ENCODE measurements at places on chromosomes 6 and 20.

GRCh38 chr6:89215391-89215790 is 1.8 kb downstream of the GABRR1 start:
- no peak for DNase-seq

DNA sequence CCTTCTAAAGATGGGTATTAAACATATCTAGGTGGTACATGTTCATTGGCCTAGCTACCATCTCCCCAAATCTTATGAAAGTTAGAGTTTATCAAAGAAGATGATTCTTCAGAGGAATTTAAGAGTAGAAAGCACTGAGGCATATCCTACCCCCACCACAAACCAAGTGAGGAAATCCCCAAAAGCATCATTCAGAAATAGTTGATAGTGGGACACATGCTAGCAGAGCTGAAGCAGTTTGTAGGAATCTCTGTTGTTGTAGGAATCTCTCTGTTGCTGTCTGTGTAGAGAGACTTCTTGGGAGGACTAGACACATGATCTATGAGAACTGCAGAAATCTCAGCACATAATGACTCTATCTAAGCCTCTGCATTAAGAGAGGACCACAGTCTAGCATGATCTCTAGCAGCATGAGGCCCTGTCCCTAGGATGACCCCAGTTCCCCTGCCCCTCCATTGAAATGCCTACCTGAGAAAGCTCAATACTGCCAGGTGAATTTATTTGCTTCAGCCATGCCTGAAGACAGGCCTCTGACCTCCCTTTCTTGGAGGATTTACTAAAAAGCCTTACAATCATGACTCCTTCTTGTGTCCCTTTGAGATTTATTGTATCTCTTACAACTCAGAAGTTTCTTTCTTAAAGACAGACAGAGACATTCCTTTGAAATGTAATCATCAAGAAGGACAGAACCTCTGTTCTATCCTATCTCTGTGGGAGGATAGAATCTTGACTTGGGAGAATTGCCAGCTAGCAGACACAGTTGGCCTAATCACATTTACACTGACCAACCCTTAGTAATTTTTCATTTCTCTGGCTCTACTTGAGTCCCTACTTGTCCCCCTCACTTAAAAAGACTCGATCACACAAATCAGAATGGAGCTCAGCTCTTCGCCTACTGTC is 582.4 kb downstream of the PHF3 start:
- no peak for DNase-seq

DNA sequence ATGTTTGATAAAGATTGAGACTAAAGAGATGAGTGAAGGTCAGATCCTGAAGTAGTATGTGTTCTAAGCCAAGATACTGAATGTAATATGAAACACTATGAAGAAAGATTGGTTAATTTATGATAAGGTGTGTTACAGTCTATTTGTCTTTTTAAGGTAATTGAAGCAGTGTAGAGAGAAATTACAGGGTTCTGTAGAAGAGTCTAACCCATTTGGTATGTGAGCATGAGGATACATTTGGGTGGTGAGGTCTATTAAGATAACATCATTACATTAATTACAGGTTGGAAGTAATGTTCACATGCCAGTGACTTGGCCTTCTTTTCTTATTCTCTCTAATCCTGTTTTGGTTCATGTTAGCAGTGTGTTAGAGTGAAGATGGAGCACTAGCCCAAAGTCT is 61.4 kb downstream of the AFDN start:
- no peak for DNase-seq

- DNase-seq: no peak
Observed at GRCh38 chr6:27630727-27631608, 158.1 kb upstream of the ZNF184 start.

GRCh38 chr6:1605893-1606779 is 3.6 kb upstream of the FOXC1 start:
- DNase-seq: no peak

DNA sequence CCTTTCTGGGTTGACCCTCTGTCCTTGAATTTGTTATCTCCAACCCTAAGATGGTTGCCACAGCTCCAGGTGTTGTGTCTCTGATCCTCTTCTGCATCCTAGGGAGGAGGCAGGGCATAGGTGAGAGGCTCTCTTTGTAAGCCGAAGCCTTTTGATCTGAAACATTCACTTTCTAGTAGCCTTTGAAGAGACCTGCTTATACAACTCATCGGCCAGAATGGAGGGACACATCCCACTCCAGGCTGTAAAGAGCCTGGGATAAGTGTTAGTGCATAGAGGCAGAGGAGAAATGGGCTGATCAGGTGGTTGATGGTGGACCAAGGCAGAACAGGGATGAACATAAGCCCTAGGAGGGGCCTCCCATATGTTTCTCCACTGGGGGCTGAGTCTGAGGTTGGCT is 137.1 kb upstream of the KCNG1 start:
- no peak for DNase-seq

- DNase-seq: no peak
Observed at GRCh38 chr6:2990248-2990931, 9.3 kb upstream of the NQO2 start.

- DNase-seq: no peak
Observed at GRCh38 chr20:53606364-53606985, 12.8 kb upstream of the ZNF217 start.

DNA sequence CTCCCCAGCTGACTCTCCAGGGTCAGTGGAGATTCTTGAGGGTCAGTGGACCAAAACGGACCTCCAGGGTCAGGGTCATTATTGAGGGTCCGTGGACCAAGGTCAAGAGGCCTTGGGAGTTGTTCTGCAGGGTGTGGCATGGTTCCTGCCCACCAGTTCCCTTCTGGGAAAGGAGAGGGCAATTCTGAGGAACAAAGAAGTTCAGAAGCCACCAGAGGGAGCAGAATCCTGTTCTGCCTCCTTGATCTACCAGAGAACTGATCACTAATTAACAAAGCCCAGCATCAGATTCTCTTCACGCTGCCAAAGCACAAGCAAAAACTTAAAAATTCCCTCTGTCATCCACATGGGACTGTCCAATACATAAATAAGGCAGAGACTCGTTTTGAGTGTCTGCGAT is 263.4 kb downstream of the DHX35 start:
- DNase-seq: no peak

GRCh38 chr6:17276766-17277165 is 4.4 kb upstream of the RBM24 start:
- DNase-seq: no peak

DNA sequence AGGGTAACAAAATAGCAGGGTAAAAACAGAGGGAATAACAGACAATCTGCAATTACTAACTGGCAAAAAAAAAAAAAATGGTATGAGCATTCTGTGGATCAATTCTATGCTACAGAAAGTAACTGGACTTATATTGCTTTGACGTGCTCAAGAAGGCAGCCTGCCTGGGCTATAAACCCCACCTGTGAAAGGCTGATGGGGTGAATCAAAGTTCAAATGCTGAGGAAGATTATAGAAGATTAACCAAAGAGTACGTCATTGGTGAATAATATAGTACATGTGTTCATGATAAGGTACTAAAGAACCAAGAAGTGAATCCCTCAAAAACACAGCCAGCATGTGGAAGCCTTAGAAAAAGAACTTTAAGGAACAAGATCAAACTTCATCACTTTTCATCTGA is 441.9 kb upstream of the PTCHD4 start:
- DNase-seq: no peak

DNA sequence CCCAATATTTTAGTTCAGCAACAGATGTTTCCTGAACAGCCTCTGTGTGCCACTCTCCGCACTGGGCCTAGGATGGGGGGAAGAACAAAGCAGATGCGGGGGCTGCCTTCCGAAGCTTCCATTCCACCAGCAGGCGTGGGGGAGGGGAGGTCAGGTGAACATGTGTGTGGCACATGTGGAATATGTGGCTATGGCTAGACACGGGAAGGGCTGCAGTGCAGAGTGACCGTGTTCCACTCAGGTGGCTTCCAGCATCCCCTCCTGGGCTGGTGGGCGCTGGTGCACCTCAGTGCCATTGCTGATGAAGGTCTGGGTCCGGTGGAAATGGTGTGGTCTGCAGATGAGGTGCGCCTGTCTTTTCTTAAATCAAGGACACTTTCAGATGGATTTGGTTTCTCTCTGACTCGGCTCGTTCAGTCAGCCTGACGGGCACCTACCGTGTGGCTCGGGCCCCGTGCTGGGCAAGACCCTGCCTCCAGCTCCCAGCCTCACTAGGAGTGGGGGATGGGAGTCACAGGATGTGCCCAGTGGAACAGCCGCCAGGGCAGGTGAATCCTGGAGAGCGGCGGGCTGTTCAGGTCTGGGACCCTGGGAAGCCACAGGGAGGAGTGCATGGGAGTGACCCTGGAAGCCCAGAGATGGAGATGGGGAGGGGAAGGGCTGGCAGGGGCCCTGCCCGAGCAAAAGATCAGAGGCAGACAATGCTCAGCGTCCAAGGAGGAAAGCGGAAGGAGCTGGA is 111.0 kb downstream of the SYCP2 start:
- DNase-seq: no peak

- DNase-seq: no peak
Observed at GRCh38 chr6:4743062-4743461, 33.1 kb upstream of the CDYL start.

GRCh38 chr20:38945012-38945411 is 17.1 kb upstream of the DHX35 start:
- DNase-seq: no peak

GRCh38 chr20:18922251-18922650 is 108.7 kb downstream of the SCP2D1 start:
- DNase-seq: no peak

DNA sequence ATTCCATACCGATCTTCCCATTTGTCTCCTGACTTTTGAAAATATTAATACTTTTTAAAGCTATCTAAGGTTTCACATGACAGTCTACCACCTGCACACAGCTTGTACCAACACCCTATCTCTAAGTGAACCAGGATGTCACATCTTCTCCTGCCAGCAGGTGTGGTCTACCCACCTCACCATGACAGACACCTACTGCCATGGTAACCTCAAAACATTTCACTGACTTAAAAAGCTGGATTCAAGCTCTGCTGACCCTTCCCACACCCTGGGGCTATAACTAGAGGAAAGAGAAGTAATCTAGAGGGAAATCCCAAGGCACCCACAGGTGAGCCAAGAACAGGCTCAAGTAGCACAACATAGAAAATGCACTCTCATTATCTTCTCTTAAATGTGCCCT is 1.2 kb downstream of the SLC17A3 start:
- peak; percentile 28 for DNase-seq

DNA sequence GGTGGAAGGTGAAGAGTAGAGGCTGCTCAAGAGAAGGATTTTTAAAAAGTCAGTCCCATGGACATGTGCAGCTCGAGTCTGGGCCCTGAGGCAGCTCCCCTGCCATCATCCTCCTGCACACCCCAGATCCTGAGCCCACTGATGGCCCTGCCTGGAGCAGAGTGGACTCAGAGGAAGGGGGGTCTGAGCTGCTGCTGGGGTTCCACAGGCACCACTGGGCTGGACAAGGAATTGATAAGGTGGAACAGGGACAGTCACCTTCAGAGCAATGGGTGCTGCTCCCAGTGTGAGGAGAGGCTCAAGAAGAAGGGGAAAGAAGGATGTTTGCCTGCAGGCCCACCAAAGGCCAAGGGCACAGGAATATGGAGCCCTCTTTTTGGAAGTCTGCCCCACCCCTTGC is 6.2 kb downstream of the ULBP2 start:
- no peak for DNase-seq

DNA sequence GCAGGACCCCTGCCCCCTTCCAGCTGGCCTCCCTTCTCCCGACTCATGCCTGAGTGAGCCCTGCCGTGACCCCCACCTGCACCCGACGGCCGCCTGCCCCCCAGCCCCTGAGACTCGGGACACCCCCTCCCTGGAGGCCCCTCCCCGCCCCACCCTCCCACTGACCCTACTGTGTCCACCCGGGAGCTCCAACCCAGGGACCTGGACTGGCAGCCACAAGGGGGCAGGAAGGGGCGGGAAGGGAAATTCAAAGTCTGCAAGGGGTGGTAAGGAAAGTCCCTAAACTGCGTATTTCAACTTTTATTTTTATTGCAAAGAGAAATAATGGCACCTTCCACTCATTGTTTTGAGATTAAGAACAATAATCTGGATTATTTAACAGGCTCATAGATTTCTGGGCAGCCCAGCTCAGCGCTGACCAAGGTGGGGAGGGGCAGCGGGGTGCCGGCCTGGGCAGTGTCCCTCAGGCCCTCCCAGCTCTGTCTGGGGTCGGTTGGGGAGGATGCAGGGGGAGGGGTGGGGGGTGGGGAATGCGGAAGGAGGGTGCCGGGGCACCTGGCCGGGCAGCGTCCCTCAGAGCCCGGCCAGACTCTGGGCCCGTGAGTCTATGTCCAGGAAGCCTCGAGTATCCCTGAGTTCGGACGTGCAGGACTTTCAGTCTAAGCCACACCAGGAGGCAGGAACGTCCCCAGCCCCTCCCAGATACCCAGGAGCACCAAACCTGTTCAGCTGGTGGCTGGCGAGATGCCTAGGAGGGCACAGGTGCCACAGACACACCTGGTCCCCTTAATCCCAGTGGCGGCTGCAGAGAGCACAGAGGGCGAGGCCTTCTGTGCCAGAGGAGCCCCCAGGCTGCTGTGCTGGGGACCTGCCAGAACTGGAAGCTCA is 1.3 kb upstream of the PTK6 start:
- DNase-seq: no peak

GRCh38 chr6:252775-253535 is 39.3 kb upstream of the DUSP22 start:
- DNase-seq: no peak

GRCh38 chr6:41255638-41256246 is 27.6 kb downstream of the TREML4 start:
- no peak for DNase-seq

- no peak for DNase-seq
Observed at GRCh38 chr6:65943051-65943450, 236.0 kb upstream of the EYS start.

DNA sequence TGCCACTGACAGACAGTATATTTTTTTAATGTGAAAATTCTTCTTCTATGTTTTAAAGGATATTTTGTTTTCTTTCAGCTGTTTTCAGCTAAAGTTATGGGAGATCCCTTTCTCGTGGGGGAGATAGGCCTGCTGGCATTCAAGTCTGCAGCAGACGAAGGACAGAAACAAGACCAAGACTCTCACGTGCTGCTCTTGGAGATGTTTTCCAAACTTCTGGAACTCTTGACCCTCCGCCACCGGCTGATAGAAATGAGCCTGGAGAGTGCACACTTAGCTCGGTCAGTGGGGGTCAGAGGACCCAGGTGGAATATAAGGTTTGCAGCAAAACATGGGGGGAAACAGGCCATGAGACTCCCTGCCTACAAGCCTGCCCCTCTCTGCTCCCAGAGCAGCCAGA is 120.5 kb downstream of the CD164 start:
- no peak for DNase-seq

- no peak for DNase-seq
Observed at GRCh38 chr6:144217797-144218196, 67.3 kb upstream of the UTRN start.

DNA sequence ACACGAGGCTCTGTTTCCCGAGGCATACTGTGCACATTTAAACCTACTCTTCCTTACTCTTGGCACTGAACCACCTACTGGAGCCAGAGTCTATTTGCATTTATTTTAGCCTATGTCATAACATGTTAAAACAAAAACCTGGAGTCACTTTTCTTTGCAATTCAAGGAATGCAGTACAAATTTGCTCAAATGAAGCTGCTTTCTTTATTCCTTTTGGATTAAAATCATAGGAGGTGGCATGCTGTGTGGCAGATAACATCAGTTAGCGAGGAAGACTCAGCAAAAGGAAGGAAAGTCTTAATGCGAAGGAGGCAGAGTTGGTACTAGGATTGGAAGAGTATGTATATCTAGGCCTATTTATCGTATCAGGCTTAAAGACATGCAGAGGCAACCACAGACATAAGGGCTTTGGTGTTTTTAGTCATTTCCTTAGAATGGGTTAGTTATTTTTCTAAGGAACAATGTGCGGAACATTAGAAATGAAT is 92.9 kb downstream of the SAMD3 start:
- DNase-seq: no peak

GRCh38 chr6:139748353-139749146 is 374.1 kb upstream of the CITED2 start:
- no peak for DNase-seq

- DNase-seq: no peak
Observed at GRCh38 chr20:10329387-10330005, 104.5 kb downstream of the MKKS start.

All from activated gamma-delta T cell treated with Interleukin-2 at 50 U/mL for 16 hours (primary cell).